Endodermal cell (in vitro differentiated cells): ENCODE measurements at places on chromosomes 5 and 9.

GRCh38 chr5:27437594-27438200 is 399.3 kb upstream of the CDH9 start:
- H3K27ac ChIP-seq = no peak overlapping the region
- no peaks in the 10 kb centered on the region for H3K4me1 ChIP-seq
- no peaks in the 10 kb centered on the region for H3K36me3 ChIP-seq
- H3K4me3 ChIP-seq = no peak overlapping the region
- DNase-seq = no peak
- no peaks in the 10 kb centered on the region for H3K27me3 ChIP-seq

GRCh38 chr9:133131506-133131905 is 10.5 kb upstream of the RALGDS start:
- peaks cover 15% of the 10 kb centered on the region for H3K4me1 ChIP-seq
- DNase-seq = no peak
- H3K4me3 ChIP-seq = no peak overlapping the region
- no peaks in the 10 kb centered on the region for H3K27me3 ChIP-seq

- no peaks in the 10 kb centered on the region for H3K4me1 ChIP-seq
- H3K27me3 ChIP-seq = no peaks in the 10 kb centered on the region
- no peak overlapping the region for H3K4me3 ChIP-seq
- no peaks in the 10 kb centered on the region for H3K36me3 ChIP-seq
- peak; percentile 89 for DNase-seq
These were observed 25.8 kb upstream of the FRRS1L start for GRCh38 chr9:109192732-109193361.

DNA sequence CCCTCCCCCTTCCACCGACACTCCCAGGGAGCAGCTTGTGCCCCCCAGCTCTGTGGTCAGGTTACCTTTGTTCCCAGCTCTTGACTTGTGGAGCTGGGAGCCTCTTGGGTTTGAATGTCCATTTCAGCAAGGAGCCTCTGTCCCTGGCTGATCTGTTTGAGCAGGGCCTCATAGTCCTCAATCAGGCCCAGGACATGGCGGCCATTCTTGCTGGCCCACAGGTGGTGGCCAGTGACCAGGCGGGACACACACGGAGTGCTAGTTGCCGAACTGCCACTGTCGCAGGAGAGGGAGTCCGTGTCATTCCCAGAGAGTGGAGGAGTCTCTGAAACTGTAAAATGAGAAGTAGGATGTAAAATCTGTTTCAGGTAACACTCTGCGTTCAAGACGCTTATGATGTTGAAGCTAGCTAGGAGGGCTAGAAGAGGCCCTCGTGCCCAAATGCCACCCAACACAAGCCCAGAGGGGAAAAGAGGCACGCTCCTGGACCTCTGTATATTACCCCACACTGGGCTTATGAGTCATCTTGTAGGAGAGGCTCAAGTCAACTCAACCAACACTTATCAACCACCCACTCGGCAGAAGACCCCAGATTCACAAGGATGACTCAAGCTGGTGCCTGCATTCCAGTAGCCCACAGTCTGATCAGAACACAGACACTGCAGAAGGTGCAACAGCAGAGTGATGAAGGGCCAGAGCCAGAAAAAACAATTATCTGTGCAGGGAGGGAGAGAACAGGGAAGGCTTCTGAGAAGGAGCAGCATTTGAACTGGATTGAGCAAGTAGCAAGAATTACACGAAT is 177.0 kb downstream of the CDK5RAP2 start:
- H3K27ac ChIP-seq = no peak overlapping the region
- H3K4me3 ChIP-seq = no peak overlapping the region
- H3K36me3 ChIP-seq = peaks cover 94% of the 10 kb centered on the region
- H3K27me3 ChIP-seq = no peaks in the 10 kb centered on the region

DNA sequence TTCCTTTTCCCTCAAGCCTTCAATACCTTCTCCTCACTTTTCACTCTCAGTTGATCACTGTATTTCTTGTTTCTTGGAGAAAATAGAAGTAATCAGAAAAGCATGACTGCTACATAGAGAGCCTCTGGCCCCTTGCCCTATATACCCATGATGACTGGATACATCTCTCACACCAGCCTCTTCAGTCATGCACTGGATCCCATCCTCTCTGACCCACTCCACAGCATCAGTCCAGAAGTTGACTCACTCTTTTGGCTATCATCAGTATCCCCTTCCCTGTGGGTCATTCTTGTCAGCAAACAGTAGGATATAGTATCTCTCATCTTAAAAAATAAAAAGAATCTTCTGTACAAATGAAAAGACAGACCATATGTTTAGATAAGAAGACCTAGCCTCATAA is 32.9 kb downstream of the PTCD2 start:
- no peak overlapping the region for H3K4me3 ChIP-seq
- no peaks in the 10 kb centered on the region for H3K4me1 ChIP-seq
- no peak overlapping the region for H3K27ac ChIP-seq
- DNase-seq = no peak
- no peaks in the 10 kb centered on the region for H3K27me3 ChIP-seq

- peaks cover 13% of the 10 kb centered on the region for H3K27me3 ChIP-seq
- DNase-seq = no peak
- no peak overlapping the region for H3K27ac ChIP-seq
- no peak overlapping the region for H3K4me3 ChIP-seq
These were observed 29.0 kb downstream of the ADRB2 start for GRCh38 chr5:148855249-148856008.

DNA sequence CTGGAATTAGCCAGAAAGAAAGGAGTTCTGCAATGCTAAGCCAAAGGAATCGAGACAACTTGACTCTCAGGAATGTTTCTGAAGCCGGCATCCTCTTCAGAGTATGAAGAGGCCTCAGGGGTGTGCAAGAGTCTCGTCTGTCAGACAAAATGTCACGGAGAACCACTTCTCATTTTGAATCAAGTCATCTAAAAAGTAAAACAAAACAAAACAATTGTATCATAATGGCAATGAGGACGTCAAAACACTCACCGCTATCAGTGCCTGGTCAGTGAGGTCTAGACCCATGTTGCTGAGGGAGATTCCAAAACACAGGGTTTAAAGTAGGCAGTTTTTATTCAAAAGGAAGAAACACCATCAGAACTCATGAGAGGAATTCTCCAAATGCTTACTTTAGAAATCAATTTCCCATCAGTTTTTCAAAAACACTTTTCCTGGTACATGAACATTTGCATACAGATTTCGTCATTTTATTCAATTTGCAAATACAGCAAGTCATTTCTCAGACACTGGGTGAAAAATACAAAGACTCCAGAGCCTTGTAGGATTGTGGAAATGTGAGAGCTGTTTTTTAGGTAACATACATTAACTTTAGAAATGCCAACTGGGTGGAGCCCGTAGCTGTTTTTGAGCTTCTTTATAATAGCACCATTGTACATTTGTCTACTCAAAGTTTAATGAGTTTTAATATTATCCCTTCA is 89.5 kb upstream of the MAP3K1 start:
- no peak for DNase-seq
- no peak overlapping the region for H3K4me3 ChIP-seq
- H3K4me1 ChIP-seq = no peaks in the 10 kb centered on the region

- peak overlapping the region; percentile 47 for H3K27ac ChIP-seq
- peaks cover 3% of the 10 kb centered on the region for H3K27me3 ChIP-seq
- H3K4me3 ChIP-seq = peak overlapping the region; percentile 72
- peaks cover 2% of the 10 kb centered on the region for H3K4me1 ChIP-seq
These were observed 9.3 kb downstream of the PRR7 start for GRCh38 chr5:177455661-177456590.

DNA sequence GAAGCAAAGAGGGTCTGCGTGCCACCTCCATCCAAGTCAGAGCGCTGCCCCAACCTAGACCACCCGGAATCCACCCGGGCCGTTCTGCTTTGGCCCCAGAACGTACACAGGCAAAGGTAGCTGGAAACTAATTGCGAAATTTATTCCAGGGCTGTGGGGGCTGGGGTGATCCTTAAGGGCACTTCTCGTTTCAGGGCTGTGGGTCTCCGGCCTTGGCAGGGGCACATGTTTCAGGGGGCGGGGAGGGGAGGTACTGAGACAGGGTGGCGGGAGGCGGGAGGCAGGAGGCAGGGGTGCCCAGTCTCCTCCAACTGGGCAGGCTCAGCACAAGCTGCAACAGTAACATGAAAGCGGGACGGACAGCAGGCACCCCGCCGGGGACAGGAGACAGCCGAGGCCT is 26.1 kb downstream of the NR5A1 start:
- no peaks in the 10 kb centered on the region for H3K36me3 ChIP-seq
- DNase-seq = no peak
- no peak overlapping the region for H3K4me3 ChIP-seq
- no peaks in the 10 kb centered on the region for H3K4me1 ChIP-seq

DNA sequence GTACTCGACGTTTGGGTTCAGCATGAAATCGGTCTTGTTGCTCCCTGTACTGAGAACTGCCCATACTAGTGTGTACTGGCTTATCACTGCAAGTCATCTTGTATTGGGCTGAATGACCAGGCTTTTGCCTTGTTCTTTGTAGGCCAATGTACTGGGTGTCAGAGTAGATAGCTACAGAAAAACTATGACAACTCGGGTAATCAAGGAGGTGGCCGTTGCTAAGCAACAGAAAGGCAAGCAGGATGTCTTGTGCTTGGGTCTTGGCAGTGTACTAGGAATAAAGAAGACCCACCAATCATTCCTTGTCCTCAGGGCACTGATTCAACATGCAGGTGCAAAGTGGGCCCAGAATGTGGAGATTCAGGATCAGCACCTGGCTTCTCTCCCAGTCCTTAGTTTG is 11.9 kb upstream of the SHISAL2B start:
- no peaks in the 10 kb centered on the region for H3K27me3 ChIP-seq
- H3K27ac ChIP-seq = no peak overlapping the region
- no peaks in the 10 kb centered on the region for H3K36me3 ChIP-seq
- no peaks in the 10 kb centered on the region for H3K4me1 ChIP-seq
- no peak for DNase-seq

DNA sequence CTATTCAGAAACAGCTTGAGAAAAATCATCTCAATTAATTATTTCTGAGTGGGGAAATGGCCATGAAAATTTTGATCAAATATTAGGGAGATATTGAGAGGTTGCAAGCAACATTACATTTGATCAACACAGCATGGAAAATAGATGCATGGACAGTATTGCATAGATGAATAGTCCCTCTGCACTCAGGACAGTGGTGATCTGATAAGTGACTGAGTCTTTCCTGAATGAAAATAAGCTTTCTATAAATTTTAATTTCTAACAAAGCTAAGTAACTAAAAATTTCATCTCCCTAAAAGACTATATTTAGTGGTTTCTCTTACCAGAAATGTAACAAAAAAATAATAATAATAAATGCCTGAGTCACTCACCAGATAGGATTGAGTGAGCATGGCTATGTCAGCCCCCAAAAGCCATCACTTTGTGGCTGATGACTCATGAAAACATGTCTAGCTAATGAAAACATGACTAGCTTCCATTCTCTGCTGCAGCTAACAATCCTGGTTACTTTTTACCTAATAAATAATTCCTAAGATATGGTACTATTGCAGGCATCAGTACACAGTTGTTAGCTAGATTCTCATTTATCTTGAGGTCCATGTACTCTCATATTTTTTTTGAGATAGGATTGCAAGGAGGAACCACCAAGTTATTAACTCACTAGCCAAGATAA is 1294.8 kb upstream of the ACO1 start:
- H3K36me3 ChIP-seq = no peaks in the 10 kb centered on the region
- no peak overlapping the region for H3K4me3 ChIP-seq
- no peaks in the 10 kb centered on the region for H3K4me1 ChIP-seq
- H3K27me3 ChIP-seq = no peaks in the 10 kb centered on the region

- no peaks in the 10 kb centered on the region for H3K27me3 ChIP-seq
- no peaks in the 10 kb centered on the region for H3K36me3 ChIP-seq
- H3K4me1 ChIP-seq = peaks cover 20% of the 10 kb centered on the region
- no peak for DNase-seq
- H3K27ac ChIP-seq = peak overlapping the region; percentile 77
- no peak overlapping the region for H3K4me3 ChIP-seq
These were observed 59.8 kb downstream of the KIAA1958 start for GRCh38 chr9:112546149-112547012.

DNA sequence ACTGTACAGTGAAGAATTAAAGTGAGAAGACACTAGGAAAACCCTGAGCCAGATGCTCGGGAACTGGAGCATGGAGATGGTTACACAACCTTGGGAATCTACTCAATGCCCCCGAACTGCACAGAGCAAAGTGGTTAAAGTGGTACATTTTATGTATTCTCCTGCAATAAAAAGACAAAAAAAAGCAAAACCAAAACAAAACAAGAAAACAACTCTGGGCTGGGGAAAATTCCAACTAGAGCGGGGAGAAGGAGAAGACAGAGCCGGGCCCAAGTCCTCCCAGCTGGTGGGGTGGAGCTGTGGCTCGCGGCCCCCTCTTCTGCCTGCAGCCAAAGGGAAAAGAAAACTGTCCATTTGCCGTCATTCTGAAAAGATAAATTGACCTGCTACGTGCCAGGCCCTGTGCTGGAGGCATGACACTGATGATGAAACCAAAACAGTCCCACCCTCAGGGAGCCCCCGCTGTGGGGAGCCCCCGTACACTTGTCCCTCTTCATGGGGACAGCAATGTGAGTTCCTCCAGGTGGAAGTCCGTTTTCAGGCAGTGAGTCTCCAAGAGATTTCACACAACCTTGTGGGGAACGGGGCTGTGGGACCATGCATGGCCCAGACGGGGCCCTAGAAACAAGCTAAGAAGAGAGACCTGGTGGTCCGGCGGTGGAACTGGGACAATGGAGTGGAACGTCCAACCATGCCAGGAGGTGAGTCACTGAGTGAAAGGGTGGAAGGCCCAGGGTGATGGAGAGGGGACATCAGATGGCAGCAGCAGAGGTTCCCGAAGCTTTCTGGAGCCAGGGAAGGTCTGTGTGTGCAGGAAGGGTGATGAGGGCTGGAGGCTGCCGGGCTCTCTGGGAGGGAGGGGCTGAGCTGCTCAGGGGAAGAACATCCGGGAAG is 114.8 kb upstream of the COL5A1 start:
- H3K4me1 ChIP-seq = no peaks in the 10 kb centered on the region
- no peak for DNase-seq
- no peaks in the 10 kb centered on the region for H3K27me3 ChIP-seq
- H3K36me3 ChIP-seq = no peaks in the 10 kb centered on the region
- H3K27ac ChIP-seq = no peak overlapping the region
- no peak overlapping the region for H3K4me3 ChIP-seq

DNA sequence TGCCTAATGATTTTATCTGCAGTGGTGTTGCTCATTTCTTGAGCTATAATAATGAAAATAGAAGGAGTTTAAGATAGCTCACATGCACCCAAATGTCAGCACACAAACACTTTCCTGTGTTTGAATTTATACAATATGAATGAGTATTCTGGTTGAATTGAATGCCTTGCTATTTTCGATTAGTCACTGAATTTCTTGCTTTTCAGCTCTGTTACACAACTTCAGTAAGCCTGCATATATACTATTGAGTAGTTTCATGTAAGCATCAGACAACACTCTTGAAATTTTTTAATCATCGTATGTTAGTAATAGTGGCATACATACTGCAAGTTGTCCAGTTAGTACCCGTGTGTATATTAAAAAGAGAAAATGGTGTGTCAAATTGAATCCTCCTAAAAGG is 281.5 kb upstream of the GRIA1 start:
- DNase-seq = no peak
- H3K4me3 ChIP-seq = no peak overlapping the region
- no peak overlapping the region for H3K27ac ChIP-seq
- H3K27me3 ChIP-seq = no peaks in the 10 kb centered on the region
- no peaks in the 10 kb centered on the region for H3K36me3 ChIP-seq
- H3K4me1 ChIP-seq = no peaks in the 10 kb centered on the region
